ENCODE measurements at places on chromosomes 2 and 18.

GRCh38 chr18:45820106-45820745 is 5.2 kb upstream of the SIGLEC15 start:
- no peak for DNase-seq

DNA sequence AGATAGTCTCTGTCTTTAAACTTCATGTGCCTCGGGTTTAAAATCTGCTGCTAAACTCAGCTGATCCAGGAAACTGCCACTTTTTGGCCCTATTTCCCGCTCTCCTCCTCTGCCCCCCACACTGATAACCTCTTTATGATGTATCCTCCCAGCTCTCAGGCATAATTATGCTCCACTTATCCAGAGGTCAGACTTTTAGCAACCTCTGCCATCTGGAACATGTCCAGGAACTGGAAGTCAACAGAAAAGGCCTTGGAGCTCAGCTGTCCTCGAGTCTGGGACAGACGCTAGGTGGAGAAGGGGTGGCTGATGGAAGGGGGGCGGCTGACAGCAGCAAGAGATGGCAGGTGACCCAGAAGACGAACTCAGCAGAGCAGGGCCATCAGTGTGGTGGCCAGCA is 41.2 kb downstream of the ASAP2 start:
- DNase-seq, result no peak

GRCh38 chr2:70685771-70686171 is 82.2 kb downstream of the ADD2 start:
- no peak for DNase-seq

DNA sequence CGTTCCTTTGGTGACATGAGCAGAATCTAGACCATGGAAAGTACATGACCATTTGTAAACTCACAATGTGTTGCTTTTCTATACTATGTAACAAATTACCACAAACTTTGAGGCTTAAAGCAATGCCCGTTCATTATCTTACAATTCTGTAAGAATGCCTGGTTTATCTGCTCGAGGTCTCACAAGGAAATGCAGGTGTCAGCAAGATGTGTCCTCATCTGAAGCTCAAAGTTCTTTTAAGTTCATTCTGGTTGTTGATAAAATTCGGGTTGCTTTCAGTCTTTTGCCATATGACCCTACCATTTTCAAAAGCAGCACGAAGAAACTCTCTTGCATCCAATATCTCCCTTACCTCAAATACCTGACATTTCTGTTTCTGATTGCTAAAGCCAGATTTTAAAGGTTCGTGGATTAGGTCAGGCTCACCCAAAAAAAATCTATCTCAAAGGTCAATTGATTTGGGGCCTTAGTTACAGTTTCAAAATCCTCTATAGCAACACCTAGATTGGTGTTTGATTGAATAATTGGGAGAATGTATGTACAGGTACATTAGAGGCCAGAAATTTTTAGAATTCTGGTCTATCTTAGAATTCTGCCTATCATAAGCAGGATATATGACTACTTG is 125.9 kb downstream of the TMEM131 start:
- no peak for DNase-seq

DNA sequence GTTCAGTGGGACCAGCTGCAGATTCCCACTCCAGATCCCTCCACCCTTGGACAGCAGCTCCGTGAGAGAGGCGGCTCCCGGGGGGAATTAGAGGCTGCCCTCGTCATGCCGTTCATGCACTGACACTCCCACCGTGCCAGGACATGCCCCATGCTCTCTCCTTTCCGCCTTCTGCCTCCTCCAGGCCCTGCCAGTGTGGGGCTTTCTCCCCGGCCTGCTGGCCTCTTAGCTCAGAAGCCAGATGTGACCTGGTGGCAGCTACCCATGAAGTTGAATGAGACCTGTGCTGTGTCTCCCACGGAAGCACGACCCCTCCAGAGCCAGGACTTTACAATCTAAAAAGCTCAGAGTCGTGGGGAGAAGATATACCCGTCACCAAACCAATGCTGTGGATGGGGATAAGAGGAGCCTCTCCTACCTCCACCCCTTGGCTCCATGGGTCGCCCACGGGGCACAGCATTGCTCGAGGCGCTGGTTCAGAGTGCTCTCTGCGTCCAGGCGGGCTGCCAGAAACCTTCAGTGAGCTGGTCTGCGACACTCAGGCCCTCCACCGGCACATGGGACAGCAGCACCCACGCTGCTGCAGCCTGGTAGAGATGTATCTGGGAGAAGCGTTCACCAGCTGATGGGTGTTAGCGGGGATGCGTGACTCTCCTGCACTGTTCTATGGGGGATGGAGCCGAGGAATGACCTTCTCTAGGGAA is 111.0 kb upstream of the GPC1 start:
- DNase-seq, result no peak

DNA sequence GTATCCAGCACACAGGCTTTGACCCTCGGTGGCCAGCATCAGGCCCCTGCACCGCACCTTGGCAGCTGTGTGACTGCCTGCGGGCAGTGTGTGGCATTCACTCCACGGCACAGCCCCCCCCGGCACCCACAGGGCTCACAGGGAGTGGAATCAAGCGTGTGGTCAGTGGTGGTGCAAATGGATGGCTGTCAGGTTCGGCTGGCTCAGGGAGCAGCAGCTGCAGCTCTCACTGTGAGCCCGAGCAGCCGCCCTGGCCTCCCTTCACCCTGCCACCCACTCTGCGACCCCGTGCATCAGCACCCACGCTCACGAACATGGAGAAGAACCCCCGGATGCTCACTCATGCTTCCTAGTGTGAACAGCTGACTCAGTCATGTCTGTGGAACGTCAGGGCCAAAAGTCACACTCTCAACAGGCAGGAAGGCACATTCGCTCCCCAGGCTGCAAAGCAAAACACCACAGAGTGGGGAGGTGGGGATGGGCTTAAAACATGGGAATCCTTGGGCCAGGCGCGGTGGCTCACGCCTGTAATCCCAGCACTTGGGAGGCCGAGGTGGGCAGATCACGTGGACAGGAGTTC is 41.5 kb upstream of the GPC1 start:
- DNase-seq, result no peak

DNA sequence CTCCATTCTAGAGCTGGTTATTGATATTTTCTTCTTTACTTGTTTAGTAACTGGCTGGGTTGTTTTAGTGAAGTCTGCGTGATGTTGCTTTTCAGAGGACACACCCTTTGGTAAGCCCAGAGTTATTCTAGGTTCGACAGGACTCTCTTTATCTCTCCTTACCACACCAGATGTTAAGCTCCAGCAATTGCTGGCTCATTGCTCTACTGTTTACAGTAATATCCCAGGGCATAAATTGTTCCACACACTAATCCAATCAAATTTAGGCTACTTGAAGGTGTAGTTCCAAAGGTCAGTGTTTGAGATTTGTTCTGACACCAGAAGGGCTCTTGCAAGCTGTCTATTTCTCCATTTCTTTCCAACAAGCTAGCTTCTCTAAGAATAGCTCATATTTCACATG is 506.6 kb downstream of the NR4A2 start:
- no peak for DNase-seq

- DNase-seq, result no peak
These were observed 2.5 kb upstream of the PLA2R1 start for GRCh38 chr2:160064916-160065315.

- DNase-seq, result no peak
These were observed 157.2 kb downstream of the WDSUB1 start for GRCh38 chr2:159129269-159129668.

DNA sequence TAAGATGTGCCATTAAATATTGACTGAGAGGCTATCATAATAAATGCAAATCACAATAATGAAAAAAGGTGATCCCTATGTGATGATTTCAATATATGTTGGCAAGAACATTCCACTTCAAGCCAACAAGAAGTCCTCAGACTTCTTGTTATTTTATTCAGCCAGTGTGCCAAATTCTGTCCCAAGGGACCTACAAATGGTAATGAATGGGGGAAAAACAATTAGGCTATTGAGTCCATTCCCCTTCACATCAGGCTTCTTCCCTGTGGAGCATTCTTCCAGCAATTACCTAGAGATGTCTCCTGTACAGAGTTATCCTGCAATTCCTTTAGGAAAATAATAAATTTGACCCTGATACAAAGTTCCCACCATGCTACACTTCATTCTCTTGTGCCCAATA is 144.4 kb downstream of the PIEZO2 start:
- DNase-seq, result no peak

- no peak for DNase-seq
These were observed 23.0 kb downstream of the LYPD6 start for GRCh38 chr2:149353421-149353820.

GRCh38 chr2:130824492-130825061 is 12.1 kb upstream of the ARHGEF4 start:
- peak; percentile 98 for DNase-seq

GRCh38 chr2:147392180-147392579 is 452.6 kb upstream of the ACVR2A start:
- DNase-seq, result no peak

GRCh38 chr2:24231461-24231881 is 56.6 kb downstream of the FAM228A start:
- DNase-seq, result peak; percentile 20

DNA sequence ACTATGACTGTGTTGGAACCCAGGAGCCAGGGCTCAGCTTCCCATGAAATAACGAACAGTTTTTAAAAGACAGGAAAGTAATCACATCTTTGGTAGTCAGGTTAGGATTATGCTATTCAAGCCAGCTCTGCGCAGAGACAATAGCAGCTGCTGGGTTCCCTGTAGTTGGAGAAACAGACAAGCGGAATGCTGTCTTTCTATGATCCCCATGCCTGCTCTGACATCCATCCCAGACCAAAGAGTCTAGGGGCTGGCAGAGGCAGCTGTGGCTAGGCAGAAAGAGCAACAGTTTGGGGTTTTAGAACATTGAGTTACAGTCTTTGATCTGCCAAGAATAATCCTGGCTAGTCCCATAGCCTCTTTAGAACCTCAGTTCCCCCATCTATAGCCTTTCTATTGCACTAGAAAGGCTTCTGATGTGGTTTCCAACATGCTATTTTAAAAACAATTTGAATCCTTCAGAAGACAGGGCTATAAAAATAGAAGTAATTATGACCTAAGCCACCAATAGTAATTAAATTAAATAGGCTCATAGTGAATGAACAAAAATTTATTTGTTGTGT is 146.8 kb downstream of the MTX2 start:
- no peak for DNase-seq

GRCh38 chr2:172931918-172932520 is 143.6 kb upstream of the MAP3K20 start:
- no peak for DNase-seq

DNA sequence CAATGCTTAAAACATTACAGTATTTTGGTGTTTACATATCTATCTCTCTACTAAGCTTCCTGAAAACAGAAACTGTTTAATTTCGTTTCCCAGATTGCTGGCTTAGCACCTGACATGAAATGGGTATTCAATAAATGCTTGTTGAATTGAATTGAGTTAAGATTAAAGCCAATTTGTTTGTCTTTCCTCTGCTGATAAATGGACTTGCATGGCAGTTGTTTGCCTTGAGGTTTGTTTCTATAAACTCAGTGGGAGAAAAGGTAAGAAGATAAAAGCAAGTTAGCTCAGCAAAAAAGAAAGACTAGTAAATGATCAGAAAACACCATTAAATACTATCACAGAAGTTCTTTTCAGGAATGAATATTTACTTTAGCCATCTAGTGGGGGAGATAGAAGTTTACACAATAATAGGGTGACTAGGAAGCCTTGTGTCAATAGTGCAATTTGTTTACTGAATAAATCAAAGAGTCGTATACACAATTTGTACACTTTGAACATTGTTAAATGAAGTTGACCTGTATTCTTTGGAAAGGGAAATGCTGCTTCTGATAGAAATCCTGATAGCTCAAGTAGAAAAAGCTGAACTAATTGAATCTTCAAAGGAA is 754.5 kb upstream of the FAM98A start:
- no peak for DNase-seq

- no peak for DNase-seq
These were observed 136.4 kb downstream of the USP34 start for GRCh38 chr2:61334466-61334865.

DNA sequence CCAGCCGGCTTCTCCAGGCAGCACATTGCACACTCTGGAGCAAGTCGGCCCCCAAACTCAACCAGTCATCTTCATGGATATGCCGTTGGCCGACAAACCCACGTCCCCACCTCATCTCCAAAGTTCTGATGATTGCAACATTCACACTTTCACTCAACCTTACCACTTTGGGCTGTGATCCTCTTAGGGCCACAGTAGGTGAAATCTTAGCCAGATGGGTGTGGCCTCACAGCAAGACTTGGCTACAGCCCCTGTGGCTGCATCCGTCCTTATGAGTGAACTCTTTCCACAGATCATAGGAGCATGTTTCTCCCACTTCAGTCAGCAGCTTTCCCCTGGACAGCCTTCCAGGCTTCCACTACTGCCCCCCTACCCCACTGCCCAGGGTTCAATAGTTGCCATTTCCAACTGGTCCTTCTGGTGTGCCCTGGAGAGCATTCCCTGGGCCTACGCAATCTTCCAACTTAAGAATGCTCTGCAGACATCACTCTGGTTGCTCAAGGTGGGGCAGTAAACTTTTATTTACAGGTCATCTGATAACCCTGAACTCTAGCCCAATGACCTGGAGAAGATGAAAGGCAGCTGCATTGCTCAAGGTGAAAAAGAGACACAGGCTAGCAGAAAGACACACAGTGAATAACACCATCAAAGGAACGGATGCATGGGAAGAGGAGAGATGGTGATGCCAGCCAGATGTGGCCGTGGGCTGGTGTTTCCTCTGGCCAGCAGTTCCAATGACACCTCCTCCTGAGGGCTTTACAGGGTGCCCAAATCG is 34.5 kb downstream of the ARL4C start:
- no peak for DNase-seq

GRCh38 chr2:239717706-239718105 is 307.4 kb downstream of the NDUFA10 start:
- no peak for DNase-seq

DNA sequence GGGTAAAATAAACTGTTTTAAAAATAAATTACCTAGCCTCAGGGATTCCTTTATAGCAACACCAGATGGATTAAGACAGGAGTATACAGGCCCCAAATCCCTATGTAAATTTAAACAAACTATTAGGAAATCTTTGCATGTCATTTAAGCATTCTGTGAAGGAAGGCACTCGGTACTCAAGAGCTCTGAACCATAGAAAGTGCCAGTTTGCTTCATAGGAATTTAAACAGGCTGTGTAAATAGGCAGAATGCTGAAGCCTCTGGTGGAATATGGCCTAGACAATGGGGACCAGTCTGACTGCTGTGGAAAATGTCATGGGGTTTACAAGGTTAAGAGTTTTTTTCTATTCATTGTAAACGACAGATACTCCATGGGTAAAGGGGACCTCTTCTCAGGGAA is 377.4 kb downstream of the DLGAP1 start:
- DNase-seq, result no peak

- no peak for DNase-seq
These were observed 24.8 kb downstream of the TACR1 start for GRCh38 chr2:75174519-75174918.

DNA sequence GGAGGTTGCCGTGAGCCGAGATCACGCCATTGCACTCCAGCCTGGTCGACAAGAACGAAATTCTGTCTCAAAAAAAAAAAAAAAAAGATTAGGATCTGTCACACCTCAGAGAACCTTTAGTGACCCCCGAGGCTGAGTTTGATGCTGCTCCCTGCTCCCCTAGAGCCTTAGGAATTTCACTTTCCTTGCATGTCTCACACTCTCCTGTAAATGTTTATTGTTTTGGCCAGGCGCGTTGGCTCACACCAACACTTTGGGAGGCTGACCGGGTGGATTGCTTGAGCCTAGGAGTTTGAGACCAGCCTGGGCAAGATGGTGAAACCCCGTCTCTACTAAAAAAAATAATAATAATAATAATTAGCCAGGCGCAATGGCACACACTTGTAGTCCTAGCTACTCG is 31.5 kb downstream of the SRSF7 start:
- no peak for DNase-seq

GRCh38 chr18:39166776-39167175 is 1601.2 kb upstream of the CELF4 start:
- no peak for DNase-seq

All from non-pigmented ciliary epithelial cell (primary cell).